Effector CD8-positive, alpha-beta T cell (primary cell): ENCODE measurements at places on chromosomes 4 and X.

GRCh38 chrX:37609727-37610126 is 38.3 kb downstream of the LANCL3 start:
- no peak for DNase-seq

DNA sequence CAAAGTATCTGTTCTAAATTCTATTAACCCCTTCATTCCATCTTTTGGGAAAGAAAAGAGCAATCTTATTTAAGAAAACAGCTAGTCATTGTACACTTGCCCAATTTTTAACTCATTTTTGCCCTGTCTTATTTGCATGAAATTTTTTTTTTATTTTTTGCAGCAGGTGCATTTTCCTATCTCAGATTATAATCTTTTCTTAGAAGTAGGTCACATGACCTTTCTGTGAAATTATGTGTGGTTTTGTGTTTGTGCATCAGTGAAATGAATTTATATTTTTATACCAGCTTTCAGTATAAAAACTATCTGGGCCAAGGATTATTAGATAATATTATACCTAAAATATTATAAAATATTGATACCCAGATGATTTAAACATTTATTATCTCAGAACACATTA is 145.6 kb downstream of the INPP4B start:
- no peak for DNase-seq

- no peak for DNase-seq
Observed at GRCh38 chr4:16023776-16024408, 59.9 kb downstream of the PROM1 start.

DNA sequence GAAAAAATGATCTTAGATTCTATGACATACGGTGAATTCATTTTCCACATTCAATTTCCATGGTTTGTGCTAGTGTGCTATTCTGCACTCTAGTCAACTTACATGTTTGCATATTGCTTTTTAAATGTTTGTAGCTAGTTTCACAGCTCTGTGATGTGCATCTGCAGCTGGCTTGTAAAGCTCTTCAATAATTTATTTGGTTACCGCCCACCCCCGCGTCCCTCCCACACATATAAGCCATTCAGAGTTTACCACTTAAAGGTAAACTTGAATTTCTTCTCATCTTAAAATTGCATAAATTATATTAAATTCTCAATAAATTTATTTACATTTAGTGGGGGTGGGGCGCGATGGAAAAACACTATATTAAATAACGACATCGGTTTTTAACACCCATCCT is 291 bp upstream of the NBDY start:
- DNase-seq: no peak

DNA sequence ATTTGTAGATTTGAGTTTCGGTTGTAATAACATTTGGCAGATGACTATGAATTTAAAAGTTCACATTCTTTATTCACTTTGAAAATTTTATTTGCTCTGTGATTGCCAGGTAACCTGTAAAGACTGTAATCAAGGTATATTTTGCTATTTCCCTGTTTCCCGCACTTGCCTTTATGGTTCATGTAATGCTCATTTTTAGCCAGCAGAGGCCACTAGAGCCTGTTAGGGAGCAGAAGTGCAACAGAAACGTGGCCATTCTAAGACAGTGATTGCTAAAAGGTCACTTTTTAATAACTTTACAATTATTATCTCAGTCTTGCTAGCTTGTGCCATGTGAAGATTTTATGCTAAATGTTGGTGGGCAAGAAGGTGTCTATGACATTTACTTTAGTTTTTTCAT is 12.4 kb downstream of the YIPF6 start:
- DNase-seq: peak; percentile 0

- DNase-seq: no peak
Observed at GRCh38 chrX:136878423-136878822, 2.1 kb downstream of the RBMX start.

- no peak for DNase-seq
Observed at GRCh38 chr4:18394656-18395055, 373.1 kb upstream of the LCORL start.

- no peak for DNase-seq
Observed at GRCh38 chr4:60579335-60579734, 620.8 kb upstream of the ADGRL3 start.

GRCh38 chr4:69848028-69848427 is 11.9 kb downstream of the SULT1E1 start:
- DNase-seq: no peak

GRCh38 chr4:151099976-151100417 is 569 bp downstream of the RPS3A start:
- DNase-seq: no peak

GRCh38 chrX:103517246-103517645 is 2.0 kb downstream of the RAB40A start:
- no peak for DNase-seq

GRCh38 chr4:141524116-141524515 is 112.3 kb upstream of the IL15 start:
- no peak for DNase-seq

DNA sequence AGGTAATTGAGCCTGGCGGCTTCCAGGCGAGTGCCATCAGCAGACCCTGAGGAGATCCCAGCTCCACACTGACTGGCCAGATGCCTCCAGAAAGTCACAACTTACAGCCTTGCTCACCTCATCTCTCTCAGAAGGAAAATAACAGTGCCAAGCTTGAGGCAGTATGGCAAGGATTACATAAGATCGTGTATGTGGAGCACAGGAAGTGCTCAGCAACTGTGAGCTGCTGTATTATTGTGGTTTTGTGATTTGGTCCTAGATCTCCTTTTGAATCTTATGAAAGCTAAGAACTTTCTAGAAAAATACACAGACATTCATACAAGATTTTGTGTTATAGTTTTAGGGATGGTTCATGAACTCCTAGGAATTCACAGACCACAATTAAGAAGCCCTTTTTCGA is 14.0 kb downstream of the RASL11B start:
- DNase-seq: no peak

- DNase-seq: no peak
Observed at GRCh38 chr4:20159516-20159915, 92.2 kb upstream of the SLIT2 start.

GRCh38 chrX:105744291-105744690 is 78.0 kb upstream of the NRK start:
- no peak for DNase-seq

DNA sequence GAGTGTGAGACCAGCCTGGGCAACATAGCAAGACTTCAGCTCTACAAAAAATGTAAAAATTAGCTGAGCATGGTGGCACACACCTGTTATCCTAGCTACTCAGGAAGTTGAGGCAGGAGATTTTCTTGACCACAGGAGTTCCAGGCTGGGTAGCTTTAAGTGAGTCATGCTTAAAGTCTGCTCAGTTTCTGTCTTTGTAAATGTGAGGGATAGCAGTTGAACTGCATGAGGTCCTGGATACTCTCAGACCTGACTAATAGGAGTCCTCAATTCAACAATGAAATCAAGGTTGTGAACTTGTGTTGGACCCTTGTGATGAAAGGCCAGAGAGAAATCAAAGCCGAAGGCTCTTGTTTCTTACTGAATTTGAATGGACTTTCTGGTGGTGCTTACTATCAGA is 45.2 kb downstream of the STARD8 start:
- DNase-seq: no peak

DNA sequence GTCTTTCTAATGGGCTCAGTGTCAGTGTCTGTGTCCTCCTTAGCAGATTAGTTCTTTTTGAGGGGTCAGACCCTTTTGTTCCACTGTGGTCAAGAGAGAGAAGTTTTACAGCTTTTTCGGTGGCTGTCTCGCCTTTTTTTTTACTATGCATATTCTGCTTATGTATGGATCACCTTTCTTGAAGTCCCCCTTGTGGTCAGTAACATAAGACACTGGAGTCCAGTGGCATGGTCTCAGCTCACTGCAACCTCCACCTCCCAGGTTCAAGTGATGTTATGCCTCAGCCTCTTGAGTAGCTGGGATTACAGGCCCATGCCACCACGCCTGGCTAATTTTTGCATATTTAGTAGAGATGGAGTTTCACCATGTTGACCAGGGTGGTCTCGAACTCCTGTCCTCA is 54.0 kb upstream of the PGRMC2 start:
- DNase-seq: no peak

DNA sequence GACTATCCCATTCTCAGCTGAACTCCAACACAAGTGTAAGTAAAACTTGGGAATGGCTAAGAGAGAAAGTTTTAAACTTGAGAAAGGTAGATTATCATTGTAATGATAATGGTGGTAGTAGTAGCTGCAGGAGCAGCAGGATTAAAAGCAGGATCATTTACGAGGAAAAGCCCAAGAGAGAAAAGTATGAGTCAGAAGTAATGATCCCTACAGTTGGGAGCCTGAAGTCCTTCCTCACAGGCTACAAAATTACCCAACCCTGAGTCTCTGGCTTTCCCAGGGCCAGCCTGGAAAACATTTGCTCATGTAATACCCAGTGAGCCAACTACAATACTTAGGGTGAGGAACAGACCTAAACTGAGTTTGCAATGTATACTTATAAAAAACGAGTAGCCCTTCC is 4.4 kb upstream of the PRDM8 start:
- no peak for DNase-seq

GRCh38 chr4:183333983-183334382 is 11.8 kb upstream of the CLDN24 start:
- DNase-seq: no peak

- peak; percentile 41 for DNase-seq
Observed at GRCh38 chr4:186587416-186588018, 32.1 kb upstream of the MTNR1A start.

- DNase-seq: no peak
Observed at GRCh38 chr4:72391281-72391680, 177.7 kb downstream of the ADAMTS3 start.

- DNase-seq: no peak
Observed at GRCh38 chr4:47278631-47279030, 184.9 kb downstream of the COMMD8 start.

DNA sequence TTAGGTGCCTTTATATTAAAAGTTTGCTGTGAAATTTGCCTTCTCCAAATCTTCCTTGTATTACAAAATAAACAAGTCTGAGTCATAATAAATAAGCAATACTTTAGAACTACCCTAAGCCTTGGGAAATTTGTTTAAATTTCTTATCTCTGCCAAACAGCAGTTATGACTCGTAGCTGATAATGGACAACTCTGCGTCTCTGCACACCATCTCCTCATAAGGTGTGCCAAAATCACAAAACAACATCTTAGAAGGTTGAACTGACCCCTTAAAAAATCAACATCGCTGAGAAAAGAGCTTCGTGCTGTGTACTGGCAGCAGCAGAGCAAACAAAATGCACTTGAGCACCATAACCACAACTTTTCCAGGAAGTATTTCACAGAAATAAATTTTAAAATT is 22.0 kb downstream of the OR13H1 start:
- no peak for DNase-seq

GRCh38 chr4:8468746-8469535 is 28.4 kb downstream of the TRMT44 start:
- peak; percentile 4 for DNase-seq

- DNase-seq: no peak
Observed at GRCh38 chr4:139333046-139333445, 30.8 kb upstream of the NDUFC1 start.

DNA sequence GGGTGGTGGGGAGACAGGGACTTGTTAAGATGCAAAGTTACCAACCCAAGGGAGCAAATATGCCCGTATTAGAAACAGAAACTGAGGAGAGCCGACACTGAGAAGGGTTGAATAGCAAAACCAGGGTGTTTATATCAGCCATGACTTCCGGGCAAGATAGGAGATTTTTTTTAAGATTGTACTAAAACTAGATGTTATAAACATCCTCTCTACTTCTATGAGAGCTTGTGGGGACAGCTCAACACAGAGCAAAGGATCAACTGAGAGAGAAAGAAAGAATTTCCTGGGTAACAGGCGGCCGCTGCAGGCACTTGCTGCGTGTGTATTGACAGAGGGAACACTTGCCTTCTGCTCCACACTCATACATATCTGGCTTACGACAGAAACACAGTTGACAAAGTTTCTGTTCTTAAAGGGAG is 49.1 kb upstream of the FBXW7 start:
- no peak for DNase-seq

DNA sequence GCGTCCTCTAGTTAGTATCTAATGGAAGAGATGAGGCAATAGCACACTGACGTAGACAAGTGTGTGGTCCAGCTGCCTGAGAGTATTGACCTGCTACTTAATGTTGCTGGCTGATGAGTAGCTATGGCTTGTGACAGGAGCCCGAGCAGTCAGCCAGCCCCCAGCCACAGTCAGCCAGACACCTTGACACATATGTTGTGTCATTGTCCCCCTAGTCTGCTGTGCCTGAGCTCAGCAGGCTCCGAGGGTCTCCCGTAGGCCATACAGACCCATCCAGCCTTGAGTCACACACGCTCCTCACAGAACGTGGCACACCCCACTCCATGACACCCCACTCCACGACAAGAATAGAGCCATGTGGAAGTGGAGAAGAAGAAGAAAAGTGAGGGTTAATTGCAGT is 362.1 kb downstream of the UNC5C start:
- no peak for DNase-seq

GRCh38 chr4:129323658-129324057 is 227.7 kb downstream of the C4orf33 start:
- no peak for DNase-seq

DNA sequence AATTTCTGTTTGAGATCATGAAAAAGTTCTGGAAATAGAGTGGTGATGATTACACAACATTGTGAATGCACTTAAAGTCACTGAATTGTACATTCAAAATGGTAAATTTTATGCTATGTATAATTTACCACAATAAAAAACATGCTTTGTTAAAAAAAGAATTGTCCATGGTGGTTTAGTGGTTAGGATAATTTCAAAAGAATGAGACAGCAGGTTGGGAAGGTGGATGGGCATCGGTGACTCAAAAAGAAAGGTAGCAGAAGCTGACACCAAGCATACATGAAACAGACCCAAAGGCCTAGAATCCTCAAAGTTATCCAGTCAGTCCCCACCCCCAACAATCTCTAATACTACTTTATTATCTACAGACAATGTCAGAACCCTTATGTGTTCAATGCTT is 91.1 kb downstream of the MSN start:
- no peak for DNase-seq

- DNase-seq: peak; percentile 27
Observed at GRCh38 chr4:25862411-25863346, at the start of gene SEL1L3. Gene SEL1L3 (minus strand): TSS chr4:25862988. CDS start chr4:25862836, 152 bp downstream.

DNA sequence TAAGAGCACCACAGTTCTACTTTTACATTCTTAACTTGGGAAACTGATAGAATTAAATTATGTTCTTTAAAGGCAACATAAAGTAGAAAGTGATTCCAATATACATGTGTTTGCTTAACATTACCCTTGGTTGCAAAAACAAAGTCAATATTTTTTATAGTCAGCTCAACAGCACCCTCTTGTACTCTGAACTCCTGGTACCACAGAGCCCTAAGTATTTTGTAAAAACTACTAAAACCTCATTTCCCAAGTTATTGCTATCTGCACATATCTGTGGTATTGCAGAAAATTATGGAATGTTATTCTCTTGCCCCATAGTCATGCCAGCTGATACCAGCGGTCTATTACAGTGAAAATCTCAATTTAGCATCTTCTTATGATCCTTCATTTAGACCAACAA is 2.9 kb downstream of the KIF4A start:
- DNase-seq: no peak
